ENCODE measurements at places on chromosomes 3 and 15.

- DNase-seq, result no peak
Observed at GRCh38 chr3:3355442-3355841, 176.0 kb upstream of the CRBN start.

DNA sequence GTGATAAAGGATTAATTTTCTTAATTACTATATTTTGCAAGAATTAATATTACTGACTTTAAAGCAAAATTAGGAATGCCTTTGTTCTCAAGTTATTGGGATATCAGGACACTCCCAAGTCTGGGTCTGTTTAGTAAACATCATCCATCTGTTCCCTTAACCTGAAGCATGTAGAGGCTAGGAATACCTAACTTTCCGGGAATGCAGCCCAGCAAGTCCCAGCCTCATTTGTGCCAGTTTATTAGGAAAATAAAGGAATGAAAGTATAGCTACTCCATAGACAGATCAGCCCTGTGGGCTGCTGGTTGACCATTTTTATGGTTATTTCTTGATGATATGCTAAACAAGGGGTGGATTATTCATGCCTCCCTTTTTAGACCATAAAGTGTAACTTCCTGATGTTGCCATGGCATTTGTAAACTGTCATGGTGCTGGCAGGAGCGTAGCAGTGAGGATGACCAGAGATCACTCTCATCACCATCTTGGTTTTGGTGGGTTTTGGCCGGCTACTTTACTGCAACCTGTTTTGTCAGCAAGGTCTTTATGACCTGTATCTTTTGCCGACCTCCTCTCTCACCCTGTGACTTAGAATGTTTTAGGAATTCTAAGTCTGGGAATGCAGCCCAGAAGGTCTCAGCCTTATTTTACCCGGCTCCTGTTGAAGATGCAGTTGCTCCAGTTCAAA, 540.2 kb downstream of the NAALADL2 start:
- no peak for DNase-seq

- no peak for DNase-seq
Observed at GRCh38 chr3:71973274-71974030, 188.5 kb upstream of the PROK2 start.

GRCh38 chr15:45763170-45763869, 128.5 kb downstream of the SQOR start:
- no peak for DNase-seq

GRCh38 chr3:129346695-129347457, 68.2 kb downstream of the HMCES start:
- DNase-seq, result no peak

DNA sequence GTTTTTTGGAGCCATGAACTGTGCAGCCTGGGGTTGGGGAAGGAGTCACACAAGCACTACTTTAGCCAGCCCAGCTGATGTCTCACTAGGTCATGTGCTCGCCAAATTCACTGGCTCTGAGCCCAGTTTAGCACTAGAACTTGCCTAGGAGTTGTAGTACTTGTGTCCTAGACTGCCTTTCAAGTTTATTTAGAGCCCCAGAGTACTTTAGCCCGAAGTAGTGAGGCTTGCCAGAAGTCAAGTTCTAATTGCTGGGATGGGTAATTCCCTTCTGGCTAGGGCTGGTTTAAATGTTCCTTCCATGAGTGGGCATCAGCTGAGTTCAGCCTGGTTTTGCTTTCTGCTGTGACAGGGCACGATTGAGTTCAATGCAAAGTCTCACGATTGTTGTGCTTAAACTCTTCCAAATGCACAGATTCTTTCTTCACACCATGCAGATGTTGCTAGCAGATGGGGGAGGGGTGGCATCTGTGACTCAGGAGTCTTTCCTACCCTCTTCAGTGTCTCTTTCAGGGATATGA, 228.2 kb upstream of the ZPLD1 start:
- DNase-seq, result no peak

GRCh38 chr15:72280751-72281150, 8.4 kb upstream of the PARP6 start:
- no peak for DNase-seq

GRCh38 chr3:50204804-50205412, at the start of gene SLC38A3:
TSS of gene SLC38A3 (plus strand) at chr3:50205271. CDS start at chr3:50214200, 8,929 bp downstream.
- no peak for DNase-seq

DNA sequence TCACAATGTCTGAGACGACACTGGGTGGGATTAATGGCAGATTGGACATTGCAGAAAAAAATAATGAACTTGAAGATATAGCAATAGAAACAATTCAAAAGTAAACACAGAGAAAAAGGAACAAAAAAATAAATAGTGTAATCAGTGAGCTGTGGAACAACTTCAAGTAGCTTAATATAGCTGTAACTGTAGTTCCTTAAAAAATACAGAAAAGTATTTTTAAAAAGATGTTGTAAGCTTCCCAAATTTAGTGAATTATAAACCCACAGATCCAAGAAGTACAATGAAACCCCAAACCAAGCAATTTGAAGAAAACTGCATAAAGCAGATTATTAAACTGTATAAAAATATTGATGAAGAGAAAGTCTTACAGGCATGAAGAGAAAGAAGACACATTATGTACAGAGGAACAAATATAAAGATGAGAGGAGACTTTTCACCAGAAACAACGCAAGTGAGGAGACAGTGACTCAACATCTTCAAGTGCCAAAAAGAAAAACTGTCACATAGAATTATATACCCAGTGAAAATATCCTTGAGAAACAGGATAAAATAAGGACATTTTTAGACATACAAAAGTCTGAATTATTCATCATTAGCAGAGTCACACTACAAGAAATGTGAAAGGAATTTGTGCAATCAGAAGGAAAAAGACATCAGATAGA, 176.4 kb downstream of the NFKBIZ start:
- DNase-seq, result no peak

GRCh38 chr3:189270248-189270832, 98.6 kb downstream of the TPRG1 start:
- peak; percentile 26 for DNase-seq

GRCh38 chr3:155744626-155745324, at the start of gene PLCH1:
TSS of gene PLCH1 (minus strand) at chr3:155745071. CDS start at chr3:155704224, 40,847 bp downstream.
- peak; percentile 13 for DNase-seq

DNA sequence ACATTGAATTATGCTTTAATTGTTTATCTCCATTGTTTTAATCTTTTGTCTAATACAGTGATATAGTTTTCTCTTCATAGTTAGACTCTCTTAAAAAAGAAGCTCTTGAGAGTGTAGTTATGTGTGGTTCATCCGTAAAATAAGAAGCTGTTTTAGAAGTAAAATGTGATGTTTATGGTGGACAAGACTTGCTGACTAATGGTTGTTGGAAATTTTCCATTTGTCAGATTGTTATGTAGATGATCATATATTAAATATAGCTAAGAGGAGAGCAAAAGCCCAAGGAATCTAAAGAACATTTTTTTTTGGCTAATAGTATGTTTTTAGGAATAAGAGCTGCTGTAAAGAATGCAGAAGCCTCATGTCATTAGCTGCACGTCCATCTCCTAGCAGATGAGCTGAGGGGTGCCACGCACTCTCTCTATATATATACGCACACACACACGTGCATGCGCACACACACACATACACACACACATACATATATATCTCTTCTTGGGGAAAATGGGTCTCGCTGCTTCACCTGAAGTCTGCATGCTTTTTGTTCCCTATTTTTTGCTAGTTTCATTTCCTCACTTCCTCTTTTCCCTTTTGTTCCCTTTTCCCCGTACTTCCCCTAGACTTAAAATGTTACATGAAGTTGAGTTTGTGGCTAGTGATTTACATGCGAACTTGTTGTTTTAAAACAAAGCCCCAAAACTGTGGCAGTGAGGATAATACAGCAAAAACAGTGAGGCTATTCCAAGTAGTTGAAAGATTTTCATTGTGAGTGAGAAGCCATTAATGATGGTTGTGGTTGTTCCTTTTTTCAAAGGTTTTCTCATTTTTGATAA, 107.8 kb downstream of the MBNL1 start:
- no peak for DNase-seq

DNA sequence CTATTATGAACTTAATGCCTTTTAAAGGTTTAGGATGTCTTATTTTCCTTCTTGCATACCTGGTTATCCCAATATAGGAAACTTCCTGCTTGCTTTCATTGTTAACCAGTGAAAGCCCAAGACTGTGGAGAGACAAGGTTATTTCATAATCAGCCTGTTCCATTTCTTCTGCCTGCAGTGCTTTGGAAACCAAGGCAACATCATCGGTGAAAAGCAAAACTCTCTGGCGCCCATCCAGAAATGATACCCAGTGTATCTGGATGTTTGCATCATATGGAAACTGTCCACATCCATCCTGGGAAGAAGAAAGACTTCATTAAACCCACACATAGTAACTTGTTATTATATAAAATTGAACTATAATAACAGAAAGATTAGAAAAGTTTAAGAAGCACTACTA, 170.1 kb downstream of the VPS13C start:
- DNase-seq, result no peak

DNA sequence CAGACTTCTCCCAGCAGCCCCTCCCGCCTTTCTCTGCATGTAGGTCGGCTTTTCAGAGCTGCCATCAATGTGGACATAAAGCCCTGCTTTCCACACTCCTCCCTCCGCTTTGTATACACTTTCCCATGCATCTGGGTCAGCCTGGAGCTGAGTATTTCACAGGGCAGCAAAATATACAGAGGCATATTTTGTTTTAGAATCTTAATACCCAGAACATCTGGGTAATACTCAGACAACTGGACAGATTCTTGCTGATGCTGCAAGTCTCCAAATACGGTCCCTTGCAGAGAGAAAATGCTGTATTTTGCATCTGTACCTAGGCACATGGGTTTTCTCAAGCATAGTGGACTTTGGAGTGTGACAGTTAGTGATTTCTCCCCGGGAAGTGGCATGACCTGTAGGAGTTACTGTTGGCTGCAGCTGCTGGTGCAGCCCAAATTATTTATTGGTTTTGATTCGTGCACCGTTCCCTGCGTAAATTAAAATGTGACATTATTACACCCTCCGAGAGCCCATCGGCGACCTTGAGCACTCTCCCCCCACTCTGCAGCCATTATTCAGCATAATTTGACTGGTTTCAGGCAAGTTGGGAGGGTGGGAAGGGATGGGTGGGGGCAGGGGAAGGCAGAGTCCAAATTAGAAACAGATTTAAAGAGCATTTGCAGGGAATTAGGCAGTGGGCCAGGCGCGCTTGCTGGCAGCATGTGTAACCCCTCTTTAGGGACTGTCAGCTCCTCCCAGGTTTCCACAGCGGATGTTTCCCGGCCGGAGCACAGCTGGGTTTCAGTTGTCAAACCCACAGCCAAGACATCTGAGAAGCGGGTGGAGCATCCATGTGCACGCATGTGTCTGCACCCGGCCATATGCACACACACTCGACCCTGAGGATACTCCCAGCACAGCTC, 100.8 kb downstream of the CPN2 start:
- DNase-seq, result no peak

DNA sequence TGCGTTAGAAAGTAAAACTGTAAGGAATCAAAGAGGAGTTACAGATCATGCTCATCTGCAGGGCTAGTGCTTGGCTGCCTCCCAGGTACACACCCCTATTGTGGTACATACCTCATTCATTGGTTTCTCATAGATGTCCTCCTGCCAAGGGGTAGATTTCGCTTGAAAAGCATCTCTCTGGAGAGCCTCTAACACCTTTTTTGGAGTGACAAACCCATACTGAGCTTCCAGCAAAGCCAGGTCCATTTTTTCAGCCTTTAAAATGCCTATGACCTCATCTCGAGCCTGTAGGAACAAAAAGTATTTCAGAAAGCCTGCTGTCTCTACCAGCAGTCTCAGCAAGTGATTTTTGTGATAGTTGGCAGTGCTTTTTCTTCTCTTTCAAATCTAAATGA, 112.1 kb downstream of the CMSS1 start:
- no peak for DNase-seq

- no peak for DNase-seq
Observed at GRCh38 chr15:50050986-50051743, 67.9 kb downstream of the ATP8B4 start.

- no peak for DNase-seq
Observed at GRCh38 chr15:63596676-63597037, 530 bp upstream of the FBXL22 start.

GRCh38 chr3:77055841-77056341, 16.0 kb downstream of the ROBO2 start:
- DNase-seq, result no peak

- no peak for DNase-seq
Observed at GRCh38 chr3:154428286-154429206, 1.4 kb downstream of the GPR149 start.

DNA sequence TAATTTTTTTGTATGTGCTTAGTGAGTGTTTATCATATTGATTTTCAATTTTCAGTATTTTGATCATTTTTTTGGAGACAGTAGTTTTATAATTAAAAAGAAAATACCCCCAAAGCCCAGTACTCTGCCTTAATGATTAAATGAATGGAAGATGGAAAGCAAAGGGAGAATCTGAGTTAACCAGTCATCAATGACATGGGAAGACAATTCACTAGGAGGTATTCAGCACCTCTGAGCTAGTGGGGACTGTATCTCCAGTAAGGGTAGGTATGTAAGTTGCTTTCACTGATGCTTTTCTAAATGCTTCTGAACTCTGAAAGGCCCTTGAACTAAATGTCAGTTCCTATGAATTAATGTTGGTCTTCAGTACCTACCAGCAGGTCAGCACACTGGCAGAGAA, 590.4 kb upstream of the DPPA4 start:
- no peak for DNase-seq

GRCh38 chr3:98602078-98602678, 8.8 kb upstream of the CPOX start:
- DNase-seq, result no peak

GRCh38 chr3:158108445-158108985, 1.4 kb upstream of the RSRC1 start:
- no peak for DNase-seq

DNA sequence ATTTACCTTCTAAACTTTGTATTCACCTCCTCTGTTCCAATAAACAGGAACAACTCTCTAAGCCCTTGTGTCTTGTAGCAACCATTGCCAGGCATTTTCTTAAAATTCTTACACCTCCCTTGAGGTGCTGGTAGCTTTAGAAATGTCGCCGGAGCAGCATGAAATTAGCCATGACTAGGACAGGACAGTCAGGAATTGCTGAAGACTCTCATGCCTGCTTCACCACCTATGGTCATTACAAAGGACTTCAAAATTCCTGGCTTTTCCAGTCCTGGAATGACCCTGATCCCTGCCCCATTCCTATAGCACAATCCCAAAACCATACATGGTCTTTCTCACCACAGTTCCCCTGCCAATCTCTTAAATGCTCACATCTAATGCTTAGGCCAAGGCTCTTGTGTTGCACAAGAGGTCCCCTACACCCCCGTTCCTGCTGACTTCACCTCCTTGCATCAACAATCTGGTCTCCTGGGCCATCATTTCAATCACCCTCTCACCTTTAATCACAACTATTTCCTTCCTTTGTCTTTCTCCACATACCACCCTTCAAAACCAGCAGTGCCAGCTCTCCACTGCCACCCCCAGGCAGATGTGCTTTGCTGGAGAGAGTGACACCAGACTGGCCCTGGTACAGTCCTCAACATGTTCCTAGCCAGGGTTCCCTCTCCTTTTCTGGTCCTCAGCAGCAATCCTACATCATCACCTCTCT, 113.2 kb upstream of the TJP1 start:
- no peak for DNase-seq
